ENCODE measurements at places on chromosomes 4 and X.

- DNase-seq: no peak
Measured at GRCh38 chrX:1442016-1442665, 10.6 kb downstream of the ASMTL start.

DNA sequence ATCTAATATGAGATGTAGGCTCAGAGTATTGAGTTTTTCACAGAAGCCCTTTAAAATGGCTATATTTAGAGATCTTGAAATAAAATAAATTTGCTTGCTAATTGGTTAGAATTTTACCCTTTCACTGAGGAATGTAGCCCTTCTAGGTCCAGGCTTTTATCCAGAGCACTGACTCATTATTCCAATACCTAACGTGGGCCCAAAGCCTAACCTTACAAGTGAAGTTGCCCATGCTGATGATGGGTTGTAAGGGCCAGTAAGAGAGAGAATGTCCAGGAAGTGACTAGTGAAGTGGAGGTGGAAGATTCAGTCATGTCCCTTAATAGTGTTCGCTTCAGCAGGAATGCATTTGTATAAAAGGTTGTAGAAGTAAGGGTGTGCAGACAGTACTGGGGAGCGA lies 155.9 kb downstream of the STIM2 start:
- no peak for DNase-seq

GRCh38 chr4:99856166-99856565 lies 38.1 kb downstream of the LAMTOR3 start:
- peak; percentile 68 for DNase-seq

DNA sequence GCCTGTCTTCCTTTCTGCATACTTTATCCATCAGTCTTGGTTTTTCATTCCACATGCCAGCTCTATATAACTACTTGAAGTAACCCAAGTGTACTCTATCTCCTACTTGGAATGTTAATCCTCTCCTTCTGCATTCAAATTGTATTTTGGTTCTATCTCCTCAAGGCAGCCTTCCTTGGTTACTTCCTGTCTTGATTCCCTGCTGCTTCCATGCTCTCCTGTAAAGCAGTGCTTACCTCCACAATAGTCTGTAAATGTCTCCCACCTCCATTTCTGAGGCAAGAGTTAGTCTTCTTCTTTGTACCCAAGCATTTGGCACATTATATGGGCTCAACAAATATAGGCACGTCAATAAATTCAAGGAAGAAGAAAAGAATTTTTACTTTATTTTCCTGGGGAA lies 298.4 kb downstream of the ARHGAP24 start:
- DNase-seq: no peak

- no peak for DNase-seq
Measured at GRCh38 chr4:109046471-109047201, 255.8 kb downstream of the COL25A1 start.

GRCh38 chr4:155234206-155234605 lies 25.8 kb downstream of the NPY2R start:
- DNase-seq: peak; percentile 1

- DNase-seq: no peak
Measured at GRCh38 chrX:13821738-13822137, 4.8 kb upstream of the GPM6B start.

DNA sequence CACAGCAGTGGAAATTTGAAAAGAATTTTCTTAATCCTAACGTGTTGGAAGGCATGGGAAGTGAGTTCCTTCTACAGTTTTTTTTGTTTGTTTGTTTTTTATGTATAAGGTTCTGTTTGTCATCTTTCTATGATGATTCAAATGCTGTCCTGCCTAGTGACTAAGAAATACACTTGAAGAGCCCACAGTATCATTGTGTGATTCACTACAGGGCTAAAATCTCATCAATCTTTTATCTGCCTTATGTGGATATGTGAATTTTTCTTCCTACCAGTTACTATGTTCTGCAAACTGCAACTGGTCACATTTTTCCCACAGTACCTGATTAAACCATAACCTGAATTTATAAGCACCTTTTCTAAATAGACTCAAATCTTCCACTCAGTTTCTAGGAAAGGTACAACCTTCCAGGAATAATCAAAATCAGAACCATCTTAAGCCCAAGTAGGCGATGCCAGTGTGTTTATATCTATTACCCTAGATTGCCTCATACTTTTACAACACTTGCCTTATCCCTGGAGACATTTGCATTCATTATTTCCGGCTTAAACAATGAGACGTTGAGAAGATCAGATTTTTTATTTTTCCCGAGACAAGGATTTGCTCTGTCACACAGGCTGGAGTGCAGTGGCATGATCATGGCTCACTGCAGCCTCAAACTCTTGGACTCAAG lies 214.6 kb upstream of the GALNT7 start:
- DNase-seq: no peak

- DNase-seq: no peak
Measured at GRCh38 chrX:18797141-18797540, 89.7 kb downstream of the PPEF1 start.

GRCh38 chr4:70288651-70289050 lies 46.1 kb upstream of the CABS1 start:
- no peak for DNase-seq

- no peak for DNase-seq
Measured at GRCh38 chr4:5069901-5070300, 18.6 kb downstream of the STK32B start.

GRCh38 chrX:134821370-134821769 lies 163.1 kb upstream of the PLAC1 start:
- no peak for DNase-seq

DNA sequence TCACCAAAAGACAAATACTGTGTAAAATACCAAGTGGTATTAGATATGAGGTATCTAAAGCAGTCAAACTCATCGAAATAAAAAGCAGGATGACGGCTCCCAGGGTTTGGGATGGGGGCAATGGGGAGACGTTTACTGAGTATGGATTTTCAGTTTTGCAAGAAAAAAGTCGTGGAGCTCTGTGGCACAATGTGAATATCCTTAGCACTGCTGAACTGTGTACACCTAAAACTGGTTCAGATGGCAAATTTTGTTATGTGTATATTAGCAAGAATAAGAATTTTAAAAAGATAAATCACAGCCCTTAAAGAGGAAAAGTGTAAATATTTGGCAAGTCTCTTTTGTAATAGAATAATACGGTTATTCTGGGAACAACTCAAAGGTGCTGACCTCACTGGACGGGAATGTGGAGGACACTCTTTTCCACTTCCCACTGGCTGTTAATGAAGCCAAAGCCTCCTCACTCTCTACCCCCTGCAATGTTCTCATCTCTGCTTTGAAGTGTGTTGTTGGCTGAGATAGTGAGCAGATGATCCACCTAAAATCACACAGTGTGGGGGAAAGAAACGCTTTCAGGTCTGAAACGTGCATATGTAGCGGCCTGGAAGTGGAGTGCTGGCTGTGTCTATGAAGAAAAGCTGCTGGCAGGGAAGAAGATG lies 49.2 kb downstream of the SEL1L3 start:
- DNase-seq: no peak

- DNase-seq: no peak
Measured at GRCh38 chr4:66204534-66205247, 534.4 kb upstream of the EPHA5 start.

GRCh38 chr4:142523111-142523510 lies 323.0 kb downstream of the INPP4B start:
- peak; percentile 26 for DNase-seq

DNA sequence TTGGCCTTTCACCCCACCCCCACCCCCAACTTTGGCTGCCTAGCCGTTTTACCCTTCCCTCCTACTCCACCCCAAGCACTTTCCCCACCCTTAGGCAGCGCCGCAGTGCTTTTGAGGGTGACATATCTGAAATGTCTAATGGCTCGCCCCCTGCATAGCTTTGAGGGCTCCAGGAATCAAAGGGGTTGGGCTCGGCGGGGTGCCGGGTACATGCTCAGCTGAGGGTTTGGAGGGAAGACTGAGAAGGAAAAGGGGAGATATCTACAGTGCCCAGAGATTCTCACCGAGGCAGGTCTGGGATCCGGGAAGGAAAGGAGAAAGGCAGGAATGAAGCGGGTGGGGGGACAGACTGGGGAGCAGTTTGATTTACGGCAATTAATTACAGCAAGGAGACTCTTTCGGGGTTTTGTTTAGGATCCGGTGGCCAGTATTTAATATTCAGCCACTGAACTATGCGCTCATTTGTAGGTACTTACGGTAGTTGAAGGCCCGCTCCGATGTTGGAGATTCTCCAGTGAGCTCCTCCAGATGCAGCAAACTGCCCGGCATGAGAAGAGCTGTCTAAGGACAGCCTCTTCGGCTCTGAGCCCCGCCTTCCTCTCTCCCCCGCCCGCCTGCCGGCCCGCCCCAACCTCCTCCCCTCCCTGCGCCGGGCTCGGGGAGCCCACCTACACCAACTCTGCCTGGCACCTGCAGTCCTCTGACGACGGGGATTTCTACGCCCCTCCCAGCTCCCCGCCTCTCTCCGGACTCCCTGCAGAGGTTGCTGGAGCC lies at the start of gene IGSF1:
Gene IGSF1 (minus strand): TSS at position 569 of the 774 bp plus-strand sequence. CDS start 2,632 bp downstream, outside the sequence.
- DNase-seq: no peak

DNA sequence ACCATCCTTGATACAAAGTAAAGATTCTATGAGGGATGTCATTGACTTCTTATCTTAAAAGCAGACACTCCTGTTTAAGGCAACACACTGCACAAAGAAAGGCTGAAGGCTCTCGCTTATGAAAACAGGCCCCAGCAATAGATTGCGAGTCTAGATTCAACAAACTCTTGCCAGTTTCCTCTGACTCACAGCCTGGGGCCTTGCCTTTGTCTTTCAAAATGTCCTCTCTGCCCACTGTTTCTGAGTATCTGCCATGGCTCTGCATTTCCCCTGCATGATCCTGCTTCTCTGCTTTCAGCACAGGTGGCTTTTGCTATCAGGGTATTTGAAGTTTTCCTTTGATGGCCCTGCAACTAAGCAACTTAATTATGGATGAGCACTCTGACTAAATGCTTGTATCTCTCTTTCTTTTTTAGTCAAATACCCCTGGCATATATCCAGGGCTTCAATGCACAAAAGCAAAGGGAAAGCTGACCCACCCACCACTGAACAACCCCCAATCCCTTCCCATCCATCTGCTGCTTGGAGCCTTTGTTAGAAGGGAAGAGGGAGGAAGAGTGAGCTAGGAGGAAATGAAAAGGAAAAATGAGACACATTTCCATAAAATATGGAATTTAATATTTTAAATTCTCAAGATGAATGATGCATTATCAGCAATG lies 32.2 kb downstream of the NDP start:
- no peak for DNase-seq

GRCh38 chr4:86730310-86730709 lies 118.9 kb downstream of the SLC10A6 start:
- no peak for DNase-seq

DNA sequence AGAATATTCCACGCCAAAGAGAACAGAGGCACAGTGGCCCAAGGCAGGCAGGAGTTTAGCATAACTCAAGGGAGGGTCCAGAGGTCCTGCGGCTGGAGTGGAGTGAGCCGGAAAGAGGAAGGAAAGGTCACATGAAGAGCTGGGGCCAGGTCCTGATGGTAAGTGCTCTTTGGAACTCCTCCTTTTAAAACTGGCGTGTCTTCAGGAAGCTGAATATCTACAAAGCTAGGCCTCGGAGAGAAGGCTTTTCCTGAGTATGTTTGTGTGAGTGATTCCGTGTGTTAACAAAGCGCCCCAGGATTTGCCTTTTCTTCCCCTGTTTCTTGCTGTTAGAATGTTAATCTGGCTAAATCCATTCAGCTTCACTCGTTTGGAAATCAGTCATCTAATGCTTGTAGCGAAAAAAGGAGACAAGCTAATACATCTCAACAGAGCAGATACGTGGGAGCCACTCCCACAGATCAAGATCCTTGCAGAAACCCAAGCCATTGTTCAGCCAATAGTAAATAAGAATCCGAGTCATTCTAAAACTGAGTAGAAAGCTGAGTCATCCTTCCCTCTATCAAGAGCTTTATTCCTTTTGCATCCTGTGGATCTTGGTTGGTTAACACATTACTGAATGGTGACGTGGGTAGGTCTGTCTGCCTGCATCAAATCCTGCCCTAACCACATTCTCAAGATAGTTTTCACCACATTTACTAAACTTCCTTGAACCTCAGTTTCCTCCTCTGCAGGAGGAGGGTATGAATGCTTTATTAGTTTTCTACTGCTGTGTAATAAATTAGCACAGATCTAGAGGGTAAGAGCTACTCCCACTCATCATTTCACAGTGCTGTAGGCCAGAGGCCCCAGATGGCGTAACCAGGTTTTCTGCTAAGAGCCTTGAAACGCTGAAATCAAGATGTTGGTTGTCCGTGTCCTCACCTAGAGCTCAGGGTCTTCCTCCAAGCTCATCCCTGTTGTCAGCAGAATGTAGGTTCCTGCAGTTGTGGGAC lies 43.2 kb upstream of the RBM47 start:
- peak; percentile 96 for DNase-seq

Data from activated CD4-positive, alpha-beta T cell treated with anti-CD3 and anti-CD28 coated beads, Interleukin-2, Interleukin-4, amounts not matched to agents 100 ng/mL and 50 ng/mL, durations not matched to agents 16 hours and 8 hours (primary cell).